Activated CD4-positive, alpha-beta T cell treated with anti-CD3 and anti-CD28 coated beads for 48 hours (primary cell): ENCODE measurements at places on chromosomes 2 and 18.
A peak's percentile ranks its signal among the peaks of the same experiment; 100 is the strongest.

- no peak for DNase-seq
Observed at GRCh38 chr2:10053351-10053750, 10.0 kb downstream of the KLF11 start.

DNA sequence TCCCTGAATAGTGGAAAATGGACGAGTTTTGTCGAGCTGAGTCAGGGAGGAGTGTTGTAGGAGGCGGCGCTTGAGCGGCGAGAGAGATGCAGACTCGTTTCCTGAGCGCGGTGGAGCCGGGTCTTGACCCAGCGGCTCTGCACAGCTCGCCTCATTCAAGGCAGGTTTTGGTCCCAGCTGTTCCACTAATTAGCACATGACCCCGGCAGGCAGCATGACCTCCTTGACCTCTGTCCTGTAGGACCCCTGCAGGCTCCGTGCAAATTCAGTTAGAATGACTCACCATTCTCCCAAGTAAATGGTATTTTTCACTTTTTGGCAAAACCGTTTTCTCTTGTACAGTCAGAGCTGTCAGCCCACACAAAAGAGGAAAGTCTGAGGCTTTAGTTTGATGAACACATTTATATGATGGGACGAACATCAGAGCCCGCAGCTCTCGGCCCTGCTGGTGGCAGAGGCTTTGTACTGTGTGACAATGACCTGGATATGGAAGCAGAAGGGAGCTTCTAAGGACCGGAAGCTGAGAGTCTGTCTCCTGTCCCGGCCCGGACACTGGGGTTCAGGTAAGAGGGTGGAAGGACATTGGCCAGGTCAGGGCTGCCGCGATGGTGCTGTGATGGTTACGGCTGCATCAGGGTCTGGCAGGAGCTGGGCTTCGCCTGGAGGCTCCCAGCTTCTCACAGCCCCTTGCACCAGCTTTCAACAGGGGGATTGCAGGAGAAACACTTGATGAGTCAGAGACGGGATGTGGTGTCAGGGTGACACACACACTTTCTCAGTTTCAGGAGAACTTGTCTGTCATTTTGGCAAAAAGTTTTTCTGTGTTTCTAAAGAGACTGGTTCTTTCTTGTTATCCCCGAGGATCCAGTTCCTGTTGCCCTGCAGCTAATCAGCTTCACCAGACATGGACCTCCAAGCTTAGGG is 29.9 kb upstream of the ALKAL2 start:
- DNase-seq: peak; percentile 47

GRCh38 chr2:181774685-181775084 is 94.4 kb upstream of the NEUROD1 start:
- DNase-seq: no peak

DNA sequence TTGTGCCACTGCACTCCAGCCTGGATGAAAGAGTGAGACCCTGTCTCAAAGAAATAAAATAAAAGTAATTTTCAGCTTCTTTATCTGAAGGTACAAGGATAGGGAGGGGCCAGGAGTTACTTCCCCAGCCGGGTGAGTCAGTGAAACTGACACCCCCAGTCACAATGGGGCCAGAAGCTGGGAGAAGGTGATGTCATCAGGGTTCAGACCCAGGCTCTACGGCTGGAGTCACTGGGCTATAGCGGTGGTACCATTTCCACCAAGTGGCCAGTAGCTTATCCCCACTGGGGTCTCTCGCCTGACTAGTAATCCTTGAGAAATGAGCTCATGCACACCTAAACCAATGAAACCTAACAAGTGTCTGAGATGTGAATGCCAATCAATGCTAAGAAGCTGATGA is 107.9 kb downstream of the ALPK2 start:
- peak; percentile 50 for DNase-seq

- no peak for DNase-seq
Observed at GRCh38 chr2:206343816-206344215, 69.4 kb downstream of the ZDBF2 start.

- DNase-seq: no peak
Observed at GRCh38 chr2:150166313-150167051, 321.0 kb downstream of the RND3 start.

- no peak for DNase-seq
Observed at GRCh38 chr2:26904839-26905238, 56.9 kb downstream of the DPYSL5 start.

- no peak for DNase-seq
Observed at GRCh38 chr2:189347540-189347939, 93.7 kb upstream of the WDR75 start.

GRCh38 chr18:74353169-74353775 is 37.6 kb downstream of the C18orf63 start:
- DNase-seq: peak; percentile 59

- no peak for DNase-seq
Observed at GRCh38 chr2:72146347-72147302, 1.0 kb downstream of the CYP26B1 start.

DNA sequence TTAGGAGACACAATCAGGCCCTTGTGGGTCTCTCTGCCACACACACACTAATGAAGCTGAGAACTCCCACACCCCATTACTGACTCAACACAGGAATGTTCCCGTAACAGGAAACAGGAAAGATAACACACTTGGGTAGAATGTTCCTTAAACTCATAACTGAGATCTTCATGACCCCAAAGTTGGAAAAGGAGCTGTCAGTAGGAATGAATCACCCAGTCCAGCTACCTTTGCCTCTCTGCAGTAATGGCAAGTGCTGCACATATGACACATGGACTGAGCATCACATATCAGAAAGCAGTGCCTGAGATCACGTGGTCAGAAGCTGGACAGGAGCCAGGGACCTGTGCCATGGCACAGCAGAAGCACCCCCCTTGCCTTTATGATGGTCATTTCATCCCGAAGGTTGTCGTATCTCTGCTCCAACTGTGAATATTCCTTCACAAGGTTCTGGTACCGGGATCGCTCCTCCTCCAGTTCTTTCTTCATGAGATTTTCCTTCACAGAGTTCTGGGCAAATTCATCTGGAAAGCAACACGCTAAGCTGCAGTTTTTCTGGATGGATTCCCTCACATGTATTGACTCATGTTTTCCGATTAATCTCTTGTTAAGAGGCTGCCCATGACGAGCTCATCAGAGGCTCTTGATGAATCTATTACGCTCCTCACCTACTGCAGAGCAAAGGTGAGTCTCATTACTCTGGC is 65.4 kb upstream of the ACAA2 start:
- DNase-seq: no peak

- DNase-seq: no peak
Observed at GRCh38 chr2:152251811-152252210, 76.2 kb upstream of the STAM2 start.

DNA sequence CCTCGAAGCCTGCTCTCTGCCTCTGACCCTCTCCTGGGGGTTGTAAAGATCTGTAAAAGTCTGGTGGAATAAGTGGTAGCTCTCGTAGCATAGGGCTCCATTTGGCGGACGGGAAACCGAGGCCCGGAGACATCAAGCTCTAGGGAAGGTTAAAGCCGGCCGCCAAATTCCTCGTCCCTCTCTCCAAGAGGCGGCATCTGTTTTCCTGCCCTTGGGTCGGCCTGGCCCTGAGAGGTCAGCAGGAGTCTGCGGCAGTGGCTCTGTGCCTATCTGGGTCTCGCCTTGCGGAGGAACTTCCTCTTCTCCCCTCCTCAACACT is 72.4 kb downstream of the TEX51 start:
- no peak for DNase-seq

GRCh38 chr2:168583064-168583709 is 127.1 kb downstream of the CERS6 start:
- no peak for DNase-seq

- DNase-seq: no peak
Observed at GRCh38 chr2:119461811-119462210, 30.2 kb downstream of the TMEM37 start.

DNA sequence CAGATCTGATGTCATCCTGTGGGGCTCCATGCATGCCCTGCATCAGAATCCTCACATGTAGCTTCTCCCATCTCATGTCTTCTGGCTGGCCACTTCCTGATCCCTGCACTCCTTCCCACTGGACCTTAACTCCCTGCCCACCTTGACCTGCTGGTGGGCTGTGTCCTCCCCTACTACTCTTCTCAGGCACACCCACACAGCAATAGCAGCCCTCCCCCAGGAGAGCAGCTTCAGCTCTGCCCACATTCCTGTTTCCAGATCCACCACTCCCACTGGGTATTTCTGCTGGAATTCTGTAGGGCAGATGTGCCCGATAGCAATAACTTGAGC is 137.0 kb upstream of the HS6ST1 start:
- DNase-seq: no peak

- no peak for DNase-seq
Observed at GRCh38 chr2:76444732-76445131, 734.0 kb upstream of the GCFC2 start.

GRCh38 chr2:43149482-43150107 is 76.8 kb downstream of the ZFP36L2 start:
- peak; percentile 78 for DNase-seq

- peak; percentile 73 for DNase-seq
Observed at GRCh38 chr2:86221066-86221684, 21.9 kb downstream of the MRPL35 start.

DNA sequence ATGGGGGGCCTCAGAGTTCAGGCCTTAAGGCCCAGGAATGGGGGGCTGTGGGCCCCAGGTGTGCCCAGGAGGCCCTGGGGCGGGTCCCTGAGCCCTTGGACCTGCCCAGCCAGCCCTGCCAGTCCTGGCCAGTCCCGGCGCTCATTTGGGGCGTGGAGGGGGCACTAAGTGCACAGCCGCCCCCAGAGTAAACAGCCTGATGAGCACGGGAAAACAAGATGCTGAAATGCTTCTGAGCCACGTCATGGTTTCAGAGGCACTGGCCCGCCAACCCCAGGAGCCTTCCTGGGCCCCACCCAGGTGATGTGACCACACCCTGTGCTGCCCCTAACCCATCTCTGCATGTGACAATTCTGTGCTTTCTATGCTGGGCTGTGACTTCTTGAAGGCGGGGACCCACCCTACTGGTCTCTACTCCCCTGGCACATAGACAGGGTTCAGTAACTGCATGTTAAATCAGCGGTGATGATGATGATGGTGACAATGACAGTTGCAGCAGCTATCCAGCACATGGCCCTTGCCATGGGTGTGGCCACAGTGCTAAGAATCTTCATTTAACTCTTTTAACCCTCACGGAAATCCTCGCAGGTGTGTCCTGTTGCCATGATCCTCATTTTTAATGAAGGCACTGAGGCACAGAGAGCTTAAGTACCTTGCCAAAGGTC is 28.1 kb upstream of the ASPRV1 start:
- no peak for DNase-seq

DNA sequence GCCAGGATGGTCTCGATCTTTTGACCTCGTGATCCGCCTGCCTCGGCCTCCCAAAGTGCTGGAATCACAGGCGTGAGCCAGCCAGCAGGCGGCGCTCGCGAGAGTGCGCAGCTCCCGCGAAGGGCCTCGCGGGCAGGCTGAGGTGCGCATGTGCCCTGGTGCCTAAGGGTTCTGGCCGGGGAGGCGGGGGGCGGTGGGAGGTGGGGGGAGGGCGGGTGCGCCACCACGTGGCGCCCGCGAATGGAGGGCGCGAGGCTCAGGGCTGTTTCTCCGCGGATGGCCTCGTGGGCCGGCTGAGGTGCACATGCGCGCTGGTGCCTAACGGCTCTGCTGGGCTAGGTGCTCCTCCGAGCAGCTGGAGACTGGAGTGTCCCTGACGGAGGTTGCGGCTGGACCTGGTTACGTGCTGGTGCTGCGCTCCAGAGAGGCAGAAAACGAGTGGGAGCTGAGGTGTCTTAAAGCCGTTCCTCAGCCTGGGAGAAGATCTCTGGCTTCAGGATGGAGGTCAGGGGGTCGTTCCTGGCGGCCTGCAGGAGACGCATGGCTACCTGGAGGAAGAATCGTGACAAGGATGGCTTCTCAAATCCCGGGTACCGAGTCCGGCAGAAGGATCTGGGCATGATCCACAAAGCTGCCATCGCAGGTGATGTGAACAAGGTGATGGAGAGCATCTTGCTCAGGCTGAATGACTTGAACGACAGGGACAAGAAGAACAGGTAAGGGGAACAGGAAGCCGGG is at the start of gene ANKRD62:
Gene ANKRD62, plus strand, starts transcription at position 324 of the 738 bp plus-strand sequence. Its CDS starts 175 bp downstream, at position 499.
- no peak for DNase-seq

- no peak for DNase-seq
Observed at GRCh38 chr2:111052621-111053020, 68.1 kb upstream of the BCL2L11 start.

GRCh38 chr18:48879008-48879431 is 71.7 kb downstream of the SMAD7 start:
- DNase-seq: no peak

GRCh38 chr2:40148334-40148733 is 303.6 kb downstream of the SLC8A1 start:
- no peak for DNase-seq

DNA sequence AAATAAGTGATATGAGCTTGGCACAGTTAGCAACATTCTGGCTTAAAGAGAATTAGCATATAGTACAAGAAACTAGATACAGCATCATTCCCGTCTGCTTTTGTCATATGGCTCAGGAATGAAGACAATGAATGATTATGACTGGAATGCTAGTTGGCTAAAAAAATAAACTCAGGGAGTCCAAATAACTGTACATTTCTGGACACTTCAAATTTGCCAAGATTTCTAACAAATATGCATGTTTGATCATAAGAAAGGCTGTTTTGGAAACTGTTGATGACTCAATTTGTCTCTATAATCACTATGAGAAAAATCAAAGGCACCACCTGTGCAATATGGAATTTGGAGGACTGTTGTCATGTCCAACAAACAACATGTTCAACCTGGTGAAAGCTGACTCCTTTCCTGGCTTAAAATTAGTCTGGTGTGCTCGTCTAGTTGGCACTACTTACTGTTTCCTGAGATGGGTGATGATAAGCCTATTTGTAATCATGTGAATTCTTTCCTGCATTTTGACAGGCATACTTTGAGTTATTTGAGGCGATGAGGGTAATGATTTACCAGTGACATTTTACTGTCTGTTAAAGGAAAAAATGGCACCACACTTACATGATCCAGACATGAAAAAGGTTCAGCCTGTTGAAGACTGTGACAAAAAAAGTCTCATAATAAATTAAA is 133.9 kb upstream of the CDH20 start:
- no peak for DNase-seq

DNA sequence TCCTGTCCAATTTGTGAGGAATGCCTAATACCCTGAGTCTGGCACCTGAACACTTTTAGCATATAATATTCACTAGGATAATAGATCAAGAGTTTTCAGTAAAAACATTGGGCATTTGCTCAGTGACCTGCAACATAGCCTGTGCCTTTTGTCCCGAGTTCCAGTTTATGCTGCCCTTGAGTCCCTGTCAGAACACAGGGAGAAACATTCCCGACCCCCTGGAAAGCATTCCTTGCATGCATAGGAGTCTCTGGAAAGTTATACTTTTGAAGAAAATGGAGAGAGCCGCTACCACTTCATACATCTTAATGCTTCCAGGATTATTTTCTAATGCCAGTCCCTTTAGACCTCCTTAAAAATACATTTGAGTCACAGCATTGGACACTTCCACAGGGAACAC is 107.3 kb downstream of the PLCL1 start:
- DNase-seq: no peak
